Activated CD4-positive, CD25-positive, alpha-beta regulatory T cell (primary cell): ENCODE measurements at places on chromosomes 2 and 18.

DNA sequence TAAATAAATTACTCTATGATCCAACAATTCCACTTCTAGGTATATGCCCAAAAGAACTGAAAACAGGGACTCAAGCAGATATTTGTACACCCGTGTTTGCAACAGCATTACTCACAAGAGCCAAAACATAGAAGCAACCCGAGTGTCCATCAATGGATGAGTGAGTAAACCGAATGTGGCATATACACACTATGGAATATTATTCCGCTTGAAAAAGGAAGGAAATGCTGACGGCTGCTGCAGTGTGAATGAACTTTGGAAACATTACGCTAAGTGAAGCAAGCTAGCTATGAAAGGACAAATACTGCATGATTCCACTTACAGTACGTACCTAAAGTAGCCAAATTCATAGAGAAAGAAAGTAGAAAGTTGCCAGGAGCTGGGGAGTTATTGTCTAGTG is 32.2 kb downstream of the MREG start:
- no peak for DNase-seq

DNA sequence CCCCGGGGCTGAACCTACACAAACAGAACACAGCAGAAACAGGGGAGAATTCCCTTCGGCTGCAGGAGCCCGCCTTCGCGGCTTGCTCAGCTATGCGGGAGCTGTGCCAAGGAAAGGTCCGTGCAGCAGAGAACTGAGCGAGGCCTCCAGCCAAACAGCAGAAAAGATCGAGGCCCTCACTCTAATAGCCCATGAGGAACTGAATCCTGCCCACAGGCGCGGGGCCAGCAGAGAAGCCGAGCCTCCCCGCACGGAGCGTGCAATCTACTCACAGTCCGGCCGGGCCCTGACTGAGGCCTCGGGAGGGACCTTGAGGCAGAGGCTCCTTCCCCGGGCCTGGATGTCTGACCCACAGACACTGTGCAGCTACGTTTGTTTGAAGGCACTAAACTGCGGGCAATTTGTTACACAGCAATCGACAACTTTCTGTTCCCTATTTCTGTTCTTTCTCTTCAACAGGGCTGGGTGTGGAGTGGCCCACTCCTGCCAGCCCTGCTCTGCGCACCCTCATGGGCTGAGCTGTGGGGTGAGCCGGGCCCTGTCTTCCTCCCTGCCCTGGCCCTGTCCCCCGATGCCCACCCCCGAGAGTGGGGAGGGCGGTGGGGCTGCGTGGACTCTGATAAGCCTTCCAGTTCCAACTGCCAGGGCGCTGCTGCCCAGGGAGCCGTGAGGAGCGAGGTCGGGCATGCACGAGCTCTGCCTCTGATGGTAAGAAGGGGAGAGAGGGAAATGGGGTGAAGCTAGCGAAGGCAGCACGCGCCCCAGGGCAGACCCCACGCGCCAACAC is 13.7 kb downstream of the HES6 start:
- DNase-seq: no peak

- no peak for DNase-seq
Observed at GRCh38 chr2:72539071-72539552, 286.7 kb downstream of the EXOC6B start.

DNA sequence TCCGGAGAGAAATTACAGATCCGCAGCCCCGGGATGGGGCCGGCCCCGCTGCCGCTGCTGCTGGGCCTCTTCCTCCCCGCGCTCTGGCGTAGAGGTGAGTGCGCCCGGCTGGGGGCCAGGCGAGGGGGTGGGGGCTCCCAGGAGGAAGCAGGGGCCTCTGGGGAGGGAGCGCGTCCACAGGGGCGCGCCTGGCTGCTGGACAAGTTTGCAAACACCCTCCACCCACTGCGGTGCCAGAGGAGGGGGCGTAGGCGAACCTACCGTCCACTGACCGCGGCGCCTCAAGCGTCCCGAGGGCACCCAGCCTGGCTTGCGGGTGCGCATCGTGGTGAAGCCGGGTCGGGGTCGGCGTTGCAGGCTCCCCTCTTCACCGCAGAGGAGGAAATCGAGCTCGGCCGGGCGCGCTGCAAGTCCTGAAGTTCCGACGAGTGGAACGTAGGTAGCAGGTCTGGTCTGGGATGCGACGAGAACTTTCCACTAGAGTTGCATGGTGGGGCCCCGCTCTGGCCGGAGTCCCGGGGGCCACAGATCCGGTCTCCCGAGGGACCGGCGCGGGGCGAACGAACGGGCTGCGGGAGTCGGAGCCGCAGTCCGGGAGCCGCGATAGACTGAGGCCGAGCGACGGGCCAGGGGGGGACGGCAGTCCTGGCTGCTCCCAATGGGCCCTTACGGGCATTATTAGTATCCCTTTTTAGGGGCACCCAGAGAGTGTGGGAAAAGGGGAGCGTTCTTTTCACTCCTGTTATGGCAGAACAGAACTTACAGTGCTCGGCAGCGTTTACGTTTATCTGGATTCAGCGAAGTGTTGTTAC is 502 bp downstream of the MERTK start:
- DNase-seq: no peak

- no peak for DNase-seq
Observed at GRCh38 chr2:215845839-215846586, 167.3 kb downstream of the MREG start.

DNA sequence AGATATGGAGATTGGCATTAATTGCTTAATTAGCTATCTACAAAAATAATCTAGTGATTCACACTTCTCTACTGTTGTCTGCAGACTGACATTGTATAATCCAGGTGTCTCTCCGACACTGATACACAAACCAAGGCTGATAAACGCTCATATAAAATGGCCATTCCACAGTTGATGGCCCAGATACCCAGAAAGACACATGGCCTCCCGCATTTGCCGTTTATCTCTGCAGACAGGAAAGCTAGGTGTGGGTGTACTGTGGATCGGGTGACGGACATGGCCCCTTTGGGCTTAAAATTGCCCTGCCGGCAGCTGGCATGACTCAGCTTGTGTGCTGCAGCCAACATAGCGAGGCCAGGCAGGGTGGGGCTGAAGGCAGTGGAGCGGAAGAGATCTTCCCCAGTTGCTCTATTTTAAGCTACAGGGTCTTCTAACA is 18.5 kb downstream of the PMAIP1 start:
- DNase-seq: no peak

DNA sequence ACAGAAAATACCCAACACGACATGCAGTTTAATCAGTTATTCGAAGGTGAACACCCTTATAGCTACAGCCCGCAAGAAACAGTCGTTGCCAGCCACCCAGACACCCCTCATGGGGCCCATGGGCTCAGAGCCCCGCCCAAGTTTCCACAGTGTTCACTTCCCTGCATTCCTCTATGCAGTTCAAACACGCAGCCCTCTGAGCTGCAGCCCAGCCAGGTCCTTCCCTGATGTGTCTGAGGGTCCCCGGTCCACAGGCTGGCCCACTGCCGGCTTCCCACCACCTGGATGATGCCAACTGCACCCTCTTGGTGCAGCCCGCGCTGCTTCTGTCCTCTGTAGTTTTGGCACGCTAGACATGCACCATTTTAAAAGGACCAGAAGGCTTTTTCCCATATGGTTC is 87.4 kb downstream of the ZNF516 start:
- no peak for DNase-seq

- DNase-seq: no peak
Observed at GRCh38 chr2:59926731-59927130, 626.7 kb downstream of the BCL11A start.

- no peak for DNase-seq
Observed at GRCh38 chr2:44358503-44358902, 2.8 kb downstream of the PREPL start.

- no peak for DNase-seq
Observed at GRCh38 chr18:22632191-22632590, 214.5 kb upstream of the CTAGE1 start.
